ENCODE measurements at places on chromosomes 5 and 9. TPM values are rescaled to one million over a fixed set of nuclear protein-coding genes. Genes with fewer than 3 reads are reported as not detected.

MRRF gene
- total RNA-seq, result 31.9 TPM

FSTL4 gene
- 0.26 TPM for total RNA-seq

IFNA21 gene
- total RNA-seq, result not detected

RASEF gene
- total RNA-seq, result 23.6 TPM

SRA1 gene
- 14.0 TPM for total RNA-seq

P4HA2 gene
- 62.3 TPM for total RNA-seq

FBP2 gene
- total RNA-seq, result 0.88 TPM

DNA sequence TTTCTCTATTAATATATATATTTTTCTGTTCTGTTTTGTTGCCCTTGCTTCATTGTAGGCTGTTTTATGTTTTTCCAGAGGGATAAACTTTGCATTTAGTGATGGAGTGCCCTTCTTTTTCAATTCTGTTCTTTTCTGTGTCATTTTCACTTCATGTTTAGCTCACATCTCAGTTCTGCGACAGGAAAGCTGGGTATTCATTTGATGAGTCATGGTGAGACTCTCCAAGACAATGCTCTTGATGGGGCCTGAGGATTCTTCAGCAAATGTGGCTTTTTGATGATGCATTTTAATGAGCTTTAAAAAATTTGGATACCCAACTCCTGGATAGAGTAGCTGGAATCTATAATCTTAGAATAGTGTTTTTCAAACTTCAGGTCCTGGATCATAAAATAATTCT lies 56.5 kb upstream of the SPATA31D4 start:
- no peak for DNase-seq

DNA sequence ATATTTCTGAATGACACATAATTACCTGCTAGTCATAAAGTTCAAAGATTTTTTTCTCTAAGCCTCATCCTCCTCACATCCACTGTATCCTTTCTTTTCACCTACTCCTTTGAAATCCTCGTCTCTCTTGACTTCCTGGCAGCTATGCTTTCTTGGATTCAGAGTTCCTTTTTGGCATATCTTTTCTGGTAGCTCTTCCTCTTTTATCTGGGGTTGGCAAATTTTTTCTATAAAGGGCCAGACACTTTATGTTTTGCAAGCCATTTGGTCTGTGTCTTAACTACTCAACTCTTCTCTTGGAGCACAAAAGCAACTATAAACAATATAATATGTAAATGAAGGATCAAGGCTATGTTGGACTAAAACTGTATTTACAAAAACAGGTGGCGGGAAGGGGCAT lies 197.5 kb downstream of the KIAA0825 start:
- no peak for DNase-seq

GRCh38 chr9:10079284-10079964 lies 533.4 kb downstream of the PTPRD start:
- no peak for DNase-seq

DNA sequence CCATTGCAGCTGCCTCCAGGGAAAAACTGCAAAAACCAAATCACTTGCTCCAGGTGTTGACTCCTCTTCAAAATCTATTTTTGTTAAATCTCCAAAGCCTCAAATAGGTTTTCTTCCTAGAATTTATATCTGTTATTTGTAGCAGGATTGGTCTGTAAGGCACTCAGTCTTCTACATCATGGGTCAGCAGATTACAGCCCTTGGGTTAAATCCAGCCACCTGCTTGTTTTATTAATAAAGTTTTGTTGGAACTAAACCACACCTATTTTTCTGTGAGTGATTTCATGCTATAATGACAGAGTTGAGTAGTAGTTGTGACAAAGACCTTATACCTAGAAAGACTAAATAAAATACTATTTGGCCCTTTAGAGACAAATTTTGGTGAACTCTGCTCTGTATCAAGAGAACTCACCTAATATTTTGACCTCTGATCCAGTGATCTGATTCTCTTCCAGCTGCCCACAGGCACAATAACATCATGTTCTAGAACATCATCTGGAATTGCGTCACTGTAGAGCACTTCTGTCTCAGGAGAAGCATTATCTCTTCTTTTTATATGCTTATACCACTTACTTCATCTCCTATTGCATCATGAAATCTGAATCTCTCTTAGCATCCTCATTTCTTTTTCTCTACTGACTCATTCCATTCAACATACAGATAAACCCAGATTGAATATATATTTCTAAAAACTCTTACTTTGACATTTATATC lies 130.1 kb downstream of the RPS23 start:
- DNase-seq, result no peak

- no peak for DNase-seq
Observed at GRCh38 chr5:135308245-135308644, 90.8 kb downstream of the MACROH2A1 start.

DNA sequence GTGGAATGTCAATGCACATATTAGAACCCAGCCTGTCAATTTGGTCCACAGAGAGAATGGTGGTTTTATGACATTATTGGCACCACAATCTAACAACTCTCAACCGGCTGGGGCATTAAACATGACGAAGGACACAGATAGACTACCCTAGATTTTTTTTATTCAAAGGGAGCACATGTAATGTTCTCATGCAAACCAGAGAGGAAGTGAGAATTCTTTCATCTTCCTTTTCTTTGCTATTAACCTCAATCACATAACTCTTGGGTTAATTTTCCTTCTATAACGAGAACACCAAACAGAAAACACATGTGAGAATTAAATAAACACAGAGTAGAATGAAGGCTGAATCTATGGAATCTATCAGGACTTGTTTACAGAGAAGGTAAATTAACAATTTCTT lies 94.9 kb upstream of the TNC start:
- DNase-seq, result no peak

- DNase-seq, result peak; percentile 50
Observed at GRCh38 chr9:3006851-3007250, 163.0 kb upstream of the PUM3 start.

- DNase-seq, result no peak
Observed at GRCh38 chr5:178502401-178503100, 87.6 kb downstream of the COL23A1 start.

GRCh38 chr9:131487621-131488031 lies 15.1 kb upstream of the POMT1 start:
- DNase-seq, result no peak

DNA sequence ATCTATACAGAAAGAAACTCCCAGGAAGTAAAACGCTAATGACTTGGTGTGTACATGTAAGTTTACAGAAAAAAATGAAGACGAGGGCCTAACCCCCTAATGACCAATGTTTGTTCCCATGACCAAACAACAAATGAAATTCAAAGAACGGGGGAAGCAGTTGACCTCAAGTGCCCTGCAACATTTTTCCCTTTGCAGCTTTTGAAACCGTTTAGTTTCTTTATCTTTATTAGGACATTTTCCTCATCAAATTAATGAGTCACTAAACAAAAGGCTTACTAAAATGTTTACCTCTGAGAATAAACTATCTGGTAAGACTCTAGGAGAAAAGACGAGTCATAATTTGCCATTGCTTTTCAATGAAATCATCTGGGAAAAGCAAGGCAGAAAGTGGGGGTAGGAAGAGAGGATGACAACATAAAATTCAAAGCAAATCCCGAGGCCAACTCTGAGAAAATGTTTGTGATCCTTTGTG lies 57.4 kb downstream of the LHFPL2 start:
- DNase-seq, result peak; percentile 49

DNA sequence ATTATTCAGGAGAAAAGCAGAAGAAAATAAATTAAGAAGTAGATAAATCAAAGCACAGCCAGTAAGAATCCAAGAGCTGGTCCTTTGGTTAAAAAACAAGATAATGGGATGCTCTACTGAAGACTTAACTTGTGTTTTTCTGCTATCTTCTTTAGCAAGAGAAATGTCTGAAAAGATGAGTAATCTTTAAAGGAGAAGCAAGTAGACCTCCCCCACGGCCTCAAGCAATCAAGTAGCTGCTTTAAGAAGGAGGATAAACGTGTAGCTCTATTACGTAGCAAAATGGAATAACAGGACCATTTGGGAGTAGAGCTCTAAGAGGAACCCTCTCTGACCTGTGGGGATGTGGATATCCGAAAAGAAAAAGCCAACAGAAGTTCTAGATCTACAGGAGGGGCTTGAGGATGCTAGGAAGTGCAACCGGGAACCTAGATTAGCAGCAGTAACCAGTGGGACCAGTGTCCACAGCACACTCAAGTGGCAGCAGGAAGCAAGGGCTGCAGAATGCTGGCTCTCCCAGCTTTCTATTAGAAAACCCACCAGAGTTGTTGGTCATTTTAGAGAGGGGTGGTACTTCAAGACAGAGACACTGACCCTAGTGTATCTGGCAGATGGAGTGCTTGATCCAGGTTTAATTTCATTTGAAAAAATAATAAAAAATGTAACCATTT lies 185.4 kb downstream of the GABBR2 start:
- DNase-seq, result no peak

- DNase-seq, result no peak
Observed at GRCh38 chr5:14773588-14773987, 98.0 kb downstream of the ANKH start.

DNA sequence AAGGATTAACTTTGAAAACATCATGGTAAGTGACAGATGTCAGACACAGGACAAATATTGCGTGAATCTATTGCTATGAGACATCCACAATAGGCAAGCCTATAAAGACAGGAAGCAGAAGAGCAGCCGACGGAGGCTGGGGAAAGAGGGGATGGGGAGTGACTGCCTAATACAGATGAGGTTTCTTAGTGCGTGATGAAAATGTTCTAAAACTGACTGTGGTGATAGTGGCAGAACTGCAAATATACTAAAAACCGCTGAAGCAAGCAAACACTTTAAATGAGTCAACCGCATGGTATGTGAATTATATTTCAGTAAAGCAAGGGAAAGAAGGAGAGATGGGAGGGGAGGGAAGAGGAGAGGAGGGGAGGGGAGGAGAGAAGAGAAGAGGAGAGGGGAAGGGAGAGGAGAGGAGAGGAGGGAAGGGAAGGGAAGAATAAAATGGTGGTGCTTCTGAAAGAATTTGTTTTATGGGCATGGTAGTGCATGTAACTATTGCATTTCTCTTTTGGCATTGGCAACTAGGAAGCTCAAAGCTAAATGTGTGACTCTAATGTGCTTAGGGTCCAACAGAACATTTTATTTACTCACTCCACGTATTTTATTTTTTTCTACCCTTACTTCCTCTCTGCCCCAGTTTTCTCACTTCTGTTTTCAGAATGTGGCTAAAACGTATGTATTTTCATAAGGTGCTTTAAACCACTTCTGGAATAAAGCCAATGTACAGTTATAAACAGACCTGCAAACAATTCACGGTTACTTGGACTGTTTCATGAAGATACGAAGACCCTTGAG lies 21.3 kb downstream of the AKNA start:
- peak; percentile 51 for DNase-seq

GRCh38 chr5:35850967-35851680 lies 5.6 kb upstream of the IL7R start:
- peak; percentile 50 for DNase-seq

- DNase-seq, result peak; percentile 68
Observed at GRCh38 chr9:93143830-93144530, 9.9 kb upstream of the NINJ1 start.

DNA sequence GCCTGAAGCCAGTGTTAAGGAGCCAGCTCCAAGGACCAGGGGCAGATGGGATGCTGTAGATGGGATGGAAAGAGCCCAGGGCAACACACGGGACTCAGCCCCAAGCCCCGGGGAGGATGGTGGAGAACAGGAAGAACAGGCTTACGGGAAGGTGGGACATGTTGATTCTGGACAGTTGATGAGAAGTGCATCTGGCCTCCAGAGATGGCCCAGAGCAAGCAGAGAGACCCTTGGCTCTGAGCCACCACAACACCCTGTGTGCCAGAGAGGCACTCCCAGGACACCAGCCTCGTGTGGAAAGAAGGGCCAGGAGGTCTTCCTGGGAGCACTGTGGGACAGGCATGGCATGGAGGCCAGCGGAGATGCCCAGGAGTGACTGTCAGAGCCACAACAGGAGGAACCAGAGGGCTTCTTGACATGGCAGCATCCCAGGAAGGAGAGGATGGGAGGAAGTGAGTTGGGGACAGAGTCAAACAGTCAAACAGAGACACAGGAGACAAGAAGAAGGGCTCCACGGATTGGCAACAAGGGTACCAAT lies 156.3 kb upstream of the MVB12B start:
- no peak for DNase-seq

GRCh38 chr9:85224729-85225128 lies 517.0 kb downstream of the AGTPBP1 start:
- DNase-seq, result no peak

DNA sequence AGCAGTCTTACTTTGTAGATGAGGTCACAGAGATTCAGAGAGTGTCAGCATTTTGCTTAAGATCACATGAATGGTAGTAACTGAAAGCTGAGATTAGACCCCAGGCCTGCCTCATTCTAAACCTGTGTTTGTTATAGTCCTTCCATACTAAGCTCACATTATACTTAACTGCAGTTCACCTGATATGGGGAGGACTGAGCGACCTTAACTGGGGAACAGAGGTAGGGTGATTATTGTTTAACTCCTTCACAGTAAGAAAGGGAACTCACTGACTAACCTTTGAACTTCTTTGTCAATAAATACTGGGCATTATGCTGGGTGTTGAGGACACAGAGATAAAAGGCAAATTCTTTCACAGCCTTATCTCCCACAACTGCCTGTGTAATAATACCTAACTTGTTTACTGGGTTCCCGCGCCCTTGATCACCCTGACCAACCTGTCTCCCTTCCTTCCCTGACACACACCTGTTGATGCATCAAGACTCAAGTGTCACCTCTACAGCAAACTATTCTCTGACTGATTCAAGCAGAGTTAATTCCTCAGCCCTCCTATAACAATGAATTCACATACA lies 27.2 kb downstream of the DEPDC1B start:
- no peak for DNase-seq

DNA sequence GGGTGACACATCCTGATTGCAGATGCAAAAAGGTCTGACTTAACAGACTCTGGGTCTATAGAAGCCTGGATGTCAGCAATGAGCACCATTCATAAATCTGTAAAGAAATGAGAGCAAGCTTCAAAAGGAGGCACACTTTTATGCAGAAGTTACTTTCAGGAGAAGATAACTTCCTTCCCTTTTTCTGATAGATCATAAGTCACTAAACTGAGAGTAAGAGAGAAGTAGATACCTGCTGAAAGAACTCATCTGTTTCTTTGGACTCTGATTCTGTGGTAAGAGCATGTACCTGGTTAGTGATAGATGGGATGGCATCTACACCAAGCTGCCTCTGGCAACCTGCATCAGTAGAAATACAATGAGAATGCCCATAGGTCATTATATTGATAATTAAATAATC lies 525.6 kb downstream of the CETN3 start:
- DNase-seq, result no peak

- no peak for DNase-seq
Observed at GRCh38 chr9:85202596-85202995, 533.1 kb downstream of the NTRK2 start.

GRCh38 chr5:79020861-79021561 lies 35.9 kb upstream of the ARSB start:
- peak; percentile 81 for DNase-seq

GRCh38 chr5:57538341-57538955 lies 55.8 kb upstream of the ACTBL2 start:
- no peak for DNase-seq

DNA sequence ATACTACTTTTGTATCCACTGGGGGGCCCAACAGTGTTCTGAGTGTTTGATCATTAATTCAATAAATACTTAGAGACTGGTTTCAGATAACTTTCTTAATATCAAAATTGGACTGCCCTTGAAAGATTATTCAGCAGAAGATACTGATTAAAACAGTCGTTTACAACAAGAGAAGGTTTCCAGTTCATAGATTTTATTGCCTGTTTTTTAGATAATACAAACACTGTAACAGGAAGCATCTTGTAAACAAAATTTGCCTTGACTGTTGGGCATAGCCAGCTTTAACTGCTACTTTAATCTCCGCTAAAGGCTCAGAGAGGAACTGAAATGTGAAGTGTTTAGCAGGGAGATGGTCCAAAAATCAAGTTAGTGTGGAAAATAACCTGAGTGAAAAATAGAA lies 1168.7 kb upstream of the NUDT12 start:
- peak; percentile 78 for DNase-seq

GRCh38 chr9:75053869-75054268 lies 25.8 kb upstream of the CARNMT1 start:
- DNase-seq, result no peak

All from lung (tissue), 17 donors.